ENCODE measurements at places on chromosomes 12 and 14. TPM values are rescaled to one million over a fixed set of nuclear protein-coding genes. Genes with fewer than 3 reads are reported as not detected.

The NAV3 gene
- 4.1 TPM for total RNA-seq

The CALM1 gene
- total RNA-seq = 242 TPM

The CHURC1 gene
- total RNA-seq = 48.5 TPM

The HNRNPA1 gene
- total RNA-seq = 1,161 TPM

The FAM222A gene
- total RNA-seq = 2.4 TPM

The DENND5B gene
- total RNA-seq = 8.0 TPM

The TAS2R42 gene
- not detected for total RNA-seq

The CELA1 gene
- not detected for total RNA-seq

The SERPINA10 gene
- not detected for total RNA-seq

The RASSF9 gene
- 3.0 TPM for total RNA-seq

The PRICKLE1 gene
- total RNA-seq = 7.0 TPM

The PRH2 gene
- total RNA-seq = not detected

DNA sequence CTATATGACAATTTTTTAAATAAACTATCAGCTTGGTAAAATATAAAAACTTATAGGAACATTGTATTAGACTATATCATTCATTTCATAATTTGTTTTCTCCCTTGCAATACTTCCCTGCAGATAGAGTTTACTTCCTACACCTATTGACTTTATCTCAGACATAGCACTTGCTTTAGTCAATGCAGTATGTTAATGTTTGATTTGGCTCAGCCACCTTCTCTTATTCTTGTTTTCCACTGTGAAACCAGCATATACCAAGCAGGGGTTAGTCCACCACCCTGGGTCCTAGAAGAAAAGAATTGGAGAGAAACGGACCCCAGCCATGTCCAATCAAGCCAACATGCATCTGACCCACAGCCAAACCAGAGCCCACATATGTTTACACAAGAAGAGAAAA, 10.4 kb upstream of the SOX5 start:
- no peaks in the 10 kb centered on the region for H3K4me1 ChIP-seq
- no peak overlapping the region for H3K27ac ChIP-seq
- DNase-seq = no peak
- H3K4me3 ChIP-seq = no peak overlapping the region
- H3K27me3 ChIP-seq = no peaks in the 10 kb centered on the region

DNA sequence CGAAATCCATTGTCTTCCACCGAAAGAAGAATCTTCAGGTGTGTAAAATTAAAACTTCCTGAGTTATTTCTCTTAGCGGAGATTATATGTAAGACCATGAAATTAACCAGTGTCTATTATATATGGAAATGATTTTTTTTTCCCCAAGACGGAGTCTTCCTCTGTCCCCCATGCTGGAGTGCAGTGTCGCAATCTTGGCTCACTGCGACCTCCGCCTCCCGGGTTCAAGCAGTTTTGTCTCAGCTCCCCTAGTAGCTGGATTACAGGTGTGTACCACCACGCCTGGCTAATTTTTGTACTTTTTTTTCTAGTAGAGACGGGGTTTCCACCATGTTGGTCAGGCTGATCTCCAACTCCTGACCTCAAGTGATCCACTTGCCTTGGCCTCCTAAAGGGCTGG, 2.8 kb downstream of the RAN start:
- peak overlapping the region; percentile 93 for H3K4me3 ChIP-seq
- H3K27ac ChIP-seq = peak overlapping the region; percentile 21
- peaks cover 85% of the 10 kb centered on the region for H3K36me3 ChIP-seq

DNA sequence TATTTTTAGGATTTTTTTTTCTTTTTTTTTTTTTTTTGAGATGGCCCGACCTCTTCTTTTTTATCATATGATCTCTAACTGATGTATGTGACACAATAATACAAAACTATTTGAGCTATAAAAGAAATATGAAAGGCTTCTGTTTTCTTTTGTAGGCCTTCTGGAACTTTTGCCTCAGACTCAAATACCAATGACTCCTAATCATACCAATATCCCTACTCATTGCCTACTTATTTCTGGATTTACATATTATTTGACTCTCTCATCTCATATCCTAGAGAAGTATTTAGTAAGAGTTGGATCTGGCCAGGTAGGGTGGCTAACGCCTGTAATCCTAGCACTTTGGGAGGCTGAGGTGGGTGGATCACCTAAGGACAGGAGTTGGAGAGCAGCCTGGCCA, 12.7 kb upstream of the WDR89 start:
- no peak overlapping the region for H3K27ac ChIP-seq
- H3K36me3 ChIP-seq = peaks cover under 1% of the 10 kb centered on the region
- H3K4me3 ChIP-seq = no peak overlapping the region
- no peak for DNase-seq
- H3K27me3 ChIP-seq = no peaks in the 10 kb centered on the region

- H3K36me3 ChIP-seq = no peaks in the 10 kb centered on the region
- no peak overlapping the region for H3K27ac ChIP-seq
These were observed 35.0 kb downstream of the TXNRD1 start for GRCh38 chr12:104250366-104251125.

GRCh38 chr12:83179999-83180398, 493.3 kb downstream of the TMTC2 start:
- H3K27me3 ChIP-seq = no peaks in the 10 kb centered on the region
- no peak overlapping the region for H3K4me3 ChIP-seq
- H3K27ac ChIP-seq = no peak overlapping the region
- no peaks in the 10 kb centered on the region for H3K36me3 ChIP-seq
- no peaks in the 10 kb centered on the region for H3K4me1 ChIP-seq

DNA sequence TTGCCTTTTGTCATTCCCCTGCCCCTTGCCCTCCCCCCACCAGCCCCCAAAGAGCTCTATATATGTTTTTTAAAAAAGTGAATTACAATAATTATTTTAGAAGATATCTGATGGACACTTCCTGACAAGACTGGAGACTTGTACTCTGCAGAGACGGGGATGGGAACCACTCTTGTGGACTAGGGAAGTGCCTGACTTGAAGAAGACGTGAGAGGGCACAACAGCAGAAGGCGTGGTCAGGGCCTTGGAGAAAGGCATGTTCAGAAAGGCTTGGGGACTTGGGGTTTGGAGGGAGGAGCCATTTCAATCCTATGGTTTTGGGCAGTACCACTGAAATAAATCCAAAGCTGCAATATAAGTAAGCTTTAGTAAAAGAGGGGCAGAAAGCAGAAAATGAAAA, 154.7 kb downstream of the APAF1 start:
- DNase-seq = no peak
- no peak overlapping the region for H3K27ac ChIP-seq
- H3K4me1 ChIP-seq = no peaks in the 10 kb centered on the region
- no peaks in the 10 kb centered on the region for H3K36me3 ChIP-seq
- H3K4me3 ChIP-seq = no peak overlapping the region
- H3K27me3 ChIP-seq = peaks cover 8% of the 10 kb centered on the region

- H3K4me3 ChIP-seq = no peak overlapping the region
- peaks cover 7% of the 10 kb centered on the region for H3K4me1 ChIP-seq
- H3K27ac ChIP-seq = no peak overlapping the region
- no peaks in the 10 kb centered on the region for H3K27me3 ChIP-seq
- no peak for DNase-seq
These were observed 92.4 kb downstream of the PHLDA1 start for GRCh38 chr12:75939016-75939642.

- H3K4me1 ChIP-seq = no peaks in the 10 kb centered on the region
- no peaks in the 10 kb centered on the region for H3K27me3 ChIP-seq
- H3K36me3 ChIP-seq = no peaks in the 10 kb centered on the region
These were observed 527.7 kb downstream of the RPS29 start for GRCh38 chr14:49058511-49058910.

DNA sequence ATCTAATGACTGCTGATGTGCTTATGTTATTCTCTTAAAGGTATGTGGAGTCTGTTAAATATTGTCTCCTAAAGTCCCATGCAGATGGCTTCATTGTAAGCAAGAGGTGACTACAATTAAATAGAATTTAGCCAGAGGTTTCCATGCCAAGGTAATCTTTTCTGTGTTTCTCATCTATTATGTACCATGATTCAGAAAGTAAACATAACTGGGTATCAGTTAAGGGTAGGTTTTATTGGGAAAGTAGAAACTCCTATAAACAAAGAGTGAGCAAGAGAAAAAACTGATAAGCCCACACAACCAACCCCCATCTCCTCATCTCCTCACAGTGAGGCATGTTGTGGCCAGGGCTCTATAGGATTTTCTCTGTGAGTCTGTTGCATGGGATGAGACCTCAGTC, 611.7 kb downstream of the SNAPC1 start:
- peaks cover 5% of the 10 kb centered on the region for H3K4me1 ChIP-seq
- no peak for DNase-seq
- no peak overlapping the region for H3K27ac ChIP-seq
- no peaks in the 10 kb centered on the region for H3K27me3 ChIP-seq

DNA sequence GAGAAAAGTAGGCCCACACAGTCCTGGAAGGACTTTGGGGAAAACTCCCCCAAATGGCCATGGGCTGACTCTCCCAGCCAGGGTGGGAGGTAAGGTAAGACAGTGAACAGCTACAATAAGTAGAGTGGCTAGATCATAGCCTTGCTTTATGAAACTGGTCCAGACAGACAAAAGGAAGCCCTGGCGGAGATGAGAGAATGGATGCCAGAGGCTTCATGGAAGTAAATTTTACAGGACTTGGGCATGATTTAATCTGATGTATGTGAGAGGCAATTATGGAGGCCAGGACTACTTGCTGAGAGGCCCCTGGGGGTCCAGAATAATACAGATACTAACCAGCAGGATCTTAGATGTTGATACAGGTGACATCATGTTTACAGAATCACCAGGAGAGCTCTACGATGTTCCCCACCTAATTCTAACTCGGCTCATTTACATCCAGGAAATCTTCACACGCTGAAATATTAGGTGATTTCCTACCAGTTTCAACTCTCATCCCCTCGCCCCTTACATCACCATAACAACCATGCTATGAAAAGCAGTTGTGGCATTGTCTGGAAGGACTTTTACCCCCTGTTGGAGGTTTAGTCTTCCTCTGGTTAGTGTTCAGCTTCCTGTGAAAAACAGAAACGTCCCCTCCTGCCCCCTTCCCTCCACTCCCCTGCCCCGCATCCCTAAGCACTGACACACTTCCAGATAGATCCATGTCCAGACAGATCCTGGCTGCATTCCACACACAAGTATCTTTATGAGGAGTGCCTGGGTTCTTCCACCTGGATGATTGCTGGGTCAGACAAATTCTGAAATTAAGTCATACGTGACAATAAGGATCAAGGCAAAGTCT, 39.5 kb upstream of the NT5DC3 start:
- H3K4me3 ChIP-seq = no peak overlapping the region
- peaks cover 27% of the 10 kb centered on the region for H3K4me1 ChIP-seq
- no peak for DNase-seq
- no peaks in the 10 kb centered on the region for H3K36me3 ChIP-seq

DNA sequence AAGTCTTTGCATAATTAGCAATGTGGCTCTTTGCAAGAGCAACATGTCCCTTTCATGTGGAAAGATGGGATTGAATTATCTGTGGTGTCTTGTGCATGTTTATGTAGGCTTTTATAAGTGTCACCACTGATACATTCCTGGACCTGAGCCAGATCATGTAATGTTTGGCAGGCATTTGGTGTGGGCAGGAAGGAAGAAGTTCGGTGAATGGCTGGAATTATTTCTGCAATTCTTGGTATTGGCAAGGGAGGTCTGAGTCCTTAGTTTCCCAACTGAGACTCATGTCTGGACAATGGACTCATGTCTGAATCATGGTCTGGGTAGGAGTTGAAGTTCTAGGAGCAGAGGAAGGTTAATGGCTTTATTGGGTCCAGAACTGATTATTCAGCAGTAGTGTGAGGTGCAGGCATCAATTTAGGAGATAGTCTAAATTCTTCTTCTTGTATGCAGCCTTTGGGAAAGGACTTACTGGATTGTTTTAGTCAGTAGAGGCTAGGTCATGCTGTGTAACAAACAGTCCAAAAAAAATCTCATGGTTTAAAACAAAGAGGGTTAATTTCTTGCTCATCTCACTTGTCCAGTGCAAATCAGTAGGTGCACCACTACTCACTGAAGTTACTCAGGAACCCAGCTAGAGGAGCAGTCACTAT, 186.5 kb upstream of the LHX5 start:
- no peaks in the 10 kb centered on the region for H3K4me1 ChIP-seq
- H3K4me3 ChIP-seq = no peak overlapping the region
- no peak overlapping the region for H3K27ac ChIP-seq
- H3K36me3 ChIP-seq = no peaks in the 10 kb centered on the region
- peaks cover 85% of the 10 kb centered on the region for H3K27me3 ChIP-seq

GRCh38 chr12:75766263-75767160, 255.1 kb upstream of the KRR1 start:
- H3K27ac ChIP-seq = peak overlapping the region; percentile 73
- peak; percentile 63 for DNase-seq
- H3K4me1 ChIP-seq = peaks cover 60% of the 10 kb centered on the region
- no peak overlapping the region for H3K4me3 ChIP-seq
- peaks cover 6% of the 10 kb centered on the region for H3K36me3 ChIP-seq

DNA sequence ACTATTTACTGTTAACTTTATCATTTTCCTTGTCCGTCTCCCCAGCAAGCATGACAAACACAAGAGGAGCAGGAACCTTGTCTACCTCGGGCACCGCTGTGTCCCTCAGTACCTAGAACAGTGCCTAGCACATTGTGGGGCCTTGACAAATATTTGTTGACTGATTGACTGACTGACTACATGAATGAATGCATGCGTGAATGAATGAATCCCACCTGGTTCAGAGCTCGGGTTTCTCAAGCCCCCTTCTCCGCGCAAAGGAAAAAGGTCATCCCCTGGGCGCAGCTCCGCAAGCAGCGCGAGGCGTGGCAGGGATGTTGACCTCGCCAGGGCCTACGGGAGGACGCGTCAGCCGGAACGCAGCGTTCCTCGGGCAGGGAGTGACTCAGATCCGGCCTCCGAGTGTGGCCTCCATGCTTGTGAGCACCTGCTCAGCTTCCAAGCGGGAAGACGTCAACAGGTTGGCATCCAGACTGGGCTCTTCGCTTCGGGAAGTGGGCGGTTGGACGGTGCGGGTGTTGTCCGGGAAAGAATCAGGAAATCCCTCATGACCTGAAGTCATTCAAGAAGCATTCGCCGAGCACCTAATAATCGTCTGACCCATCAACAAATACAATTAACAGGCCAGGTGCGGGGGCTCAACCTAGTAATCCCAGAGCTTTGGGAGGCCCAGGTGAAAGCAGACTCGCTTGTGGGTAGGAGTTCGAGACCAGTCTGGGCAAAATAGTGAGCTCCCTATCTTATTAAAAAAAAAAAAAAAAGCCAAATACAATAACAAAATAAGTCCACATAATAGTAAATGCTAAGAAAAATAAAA, 13.9 kb upstream of the UBC start:
- DNase-seq = peak; percentile 95
- H3K27me3 ChIP-seq = peaks cover 16% of the 10 kb centered on the region
- H3K27ac ChIP-seq = peak overlapping the region; percentile 100
- H3K4me3 ChIP-seq = peak overlapping the region; percentile 69
- peaks cover 64% of the 10 kb centered on the region for H3K36me3 ChIP-seq
- peaks cover 37% of the 10 kb centered on the region for H3K4me1 ChIP-seq

GRCh38 chr12:4265280-4265679, 8.3 kb upstream of the CCND2 start:
- no peak for DNase-seq
- peaks cover 99% of the 10 kb centered on the region for H3K27me3 ChIP-seq
- no peak overlapping the region for H3K4me3 ChIP-seq
- H3K36me3 ChIP-seq = no peaks in the 10 kb centered on the region
- H3K27ac ChIP-seq = no peak overlapping the region
- peaks cover 8% of the 10 kb centered on the region for H3K4me1 ChIP-seq
